NCI-H1436 (cell line): ENCODE measurements at places on chromosomes 13 and 19.
A peak's percentile ranks its signal among the peaks of the same experiment; 100 is the strongest.

GRCh38 chr19:11256189-11256588, 6.1 kb downstream of the DOCK6 start:
- DNase-seq, result no peak

GRCh38 chr13:57760951-57761350, 129.4 kb downstream of the PCDH17 start:
- DNase-seq, result no peak

GRCh38 chr13:41909506-41909905, 51.4 kb downstream of the VWA8 start:
- no peak for DNase-seq

DNA sequence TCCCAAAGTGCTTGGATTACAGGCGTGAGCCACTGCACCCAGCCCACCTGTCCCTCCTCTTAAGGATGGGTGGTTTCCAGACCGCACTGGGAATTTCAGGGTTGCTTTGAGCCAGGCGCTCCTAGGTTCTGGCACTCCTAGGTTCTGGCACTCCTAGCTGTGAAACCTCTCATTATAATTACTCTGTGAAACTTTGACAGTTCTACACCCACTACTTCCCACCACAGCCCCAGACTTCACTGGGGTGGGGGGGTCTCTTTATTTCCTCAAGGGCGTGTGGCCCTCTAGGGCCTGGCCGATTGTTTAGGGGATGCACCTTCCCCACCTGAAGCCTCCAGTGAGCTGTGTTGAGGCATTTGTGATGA, 2.3 kb upstream of the ADAMTS10 start:
- no peak for DNase-seq

GRCh38 chr13:29782798-29783197, 67.6 kb downstream of the UBL3 start:
- DNase-seq, result no peak

DNA sequence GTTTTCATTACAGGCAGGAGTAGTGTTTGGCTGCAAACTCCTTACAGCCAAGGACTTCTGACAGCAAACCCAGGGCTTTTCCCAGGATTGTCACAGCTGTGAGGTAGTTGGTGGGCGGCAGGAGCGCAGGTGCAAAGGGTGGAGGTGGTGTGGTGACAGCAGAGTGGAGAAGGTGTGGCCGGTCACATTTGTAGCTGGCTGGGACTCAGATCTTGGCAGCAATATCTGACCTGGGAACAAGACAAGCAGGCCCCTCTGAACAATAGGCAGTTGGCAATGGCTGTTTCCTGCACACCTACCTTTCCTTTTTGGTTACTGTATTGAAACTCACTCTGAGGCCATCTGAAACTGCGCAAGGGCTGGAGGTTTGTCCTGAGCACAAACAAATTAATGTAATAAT, 327.3 kb downstream of the COG6 start:
- no peak for DNase-seq

DNA sequence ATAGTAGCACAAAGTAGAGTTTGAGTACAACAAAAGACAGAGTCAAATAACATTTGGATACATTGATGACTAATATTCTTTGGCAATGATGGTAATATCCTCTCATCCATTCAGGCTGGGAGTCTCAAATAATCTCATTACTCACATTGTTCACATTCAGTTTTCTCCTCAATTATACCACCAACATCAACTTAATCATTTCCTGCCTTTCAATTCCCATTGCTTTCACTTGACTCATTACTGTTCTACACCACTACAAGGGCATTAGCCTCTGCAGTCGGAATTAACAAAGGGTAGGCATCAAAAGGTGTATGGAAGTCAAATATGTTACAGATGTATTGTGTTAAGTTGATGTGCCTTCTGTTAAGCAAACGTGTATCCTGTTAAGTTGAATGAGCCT, 518.4 kb upstream of the SLITRK1 start:
- DNase-seq, result peak; percentile 28

- DNase-seq, result no peak
Observed at GRCh38 chr13:113622791-113623490, 35.1 kb downstream of the ATP4B start.

DNA sequence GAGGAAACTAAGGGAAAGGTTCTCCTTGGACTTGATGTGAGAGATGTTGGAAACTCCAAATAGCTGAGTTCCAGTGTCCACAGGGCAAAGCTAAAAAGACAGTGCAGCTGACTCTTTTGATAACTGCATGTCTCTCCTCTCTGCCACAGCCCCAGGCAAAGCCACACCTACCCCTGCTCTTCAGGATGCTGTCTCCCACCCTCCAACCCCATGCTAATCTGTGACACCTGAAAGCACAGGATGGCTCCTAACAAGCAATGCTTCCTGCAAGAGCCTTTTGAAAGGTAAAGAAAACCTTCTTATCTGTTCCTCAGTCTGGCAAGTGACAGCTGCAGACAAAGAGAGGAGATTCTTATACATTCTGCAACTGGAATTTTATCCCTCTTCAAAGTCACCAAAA, 14.5 kb downstream of the SLC46A3 start:
- no peak for DNase-seq

DNA sequence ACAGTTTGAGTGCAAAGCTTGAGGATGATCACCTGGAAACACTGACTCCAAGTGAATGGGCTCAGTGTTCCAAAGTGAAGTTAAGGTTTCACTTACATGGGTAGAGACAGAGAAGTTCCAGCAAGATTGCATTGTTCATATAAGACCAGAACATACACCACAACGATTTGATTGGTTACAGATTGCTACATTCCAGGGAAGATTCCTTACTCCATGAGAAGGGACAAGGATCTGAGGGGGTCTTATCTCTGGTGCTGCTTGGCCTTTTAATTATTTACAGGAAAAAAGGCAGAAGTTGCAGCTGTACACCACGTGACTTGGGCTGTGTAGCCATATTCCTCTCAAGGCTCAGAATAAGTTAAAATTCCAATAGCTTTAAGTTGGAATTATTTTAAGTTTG, 12.3 kb downstream of the WDFY2 start:
- DNase-seq, result no peak

GRCh38 chr19:15292140-15292539, 40.2 kb downstream of the BRD4 start:
- no peak for DNase-seq

DNA sequence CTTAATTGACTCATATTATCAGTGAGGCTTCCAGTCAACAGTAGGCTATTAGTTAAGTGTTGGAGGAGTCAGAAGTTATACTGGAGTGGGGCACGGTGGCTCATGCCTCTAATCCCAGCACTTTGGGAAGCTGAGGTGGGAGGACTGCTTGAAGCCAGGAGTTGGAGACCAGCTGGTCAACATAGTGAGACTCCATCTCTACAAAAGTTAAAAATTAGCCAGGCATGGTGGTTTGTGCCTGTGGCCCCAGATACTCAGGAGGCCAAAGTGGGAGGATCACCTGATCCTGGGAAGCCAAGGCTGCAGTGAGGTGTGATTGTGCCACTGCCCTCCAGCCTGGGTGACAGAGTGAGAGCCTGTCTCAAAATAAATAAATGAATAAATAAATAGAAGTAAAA, 53.2 kb downstream of the COMP start:
- no peak for DNase-seq

DNA sequence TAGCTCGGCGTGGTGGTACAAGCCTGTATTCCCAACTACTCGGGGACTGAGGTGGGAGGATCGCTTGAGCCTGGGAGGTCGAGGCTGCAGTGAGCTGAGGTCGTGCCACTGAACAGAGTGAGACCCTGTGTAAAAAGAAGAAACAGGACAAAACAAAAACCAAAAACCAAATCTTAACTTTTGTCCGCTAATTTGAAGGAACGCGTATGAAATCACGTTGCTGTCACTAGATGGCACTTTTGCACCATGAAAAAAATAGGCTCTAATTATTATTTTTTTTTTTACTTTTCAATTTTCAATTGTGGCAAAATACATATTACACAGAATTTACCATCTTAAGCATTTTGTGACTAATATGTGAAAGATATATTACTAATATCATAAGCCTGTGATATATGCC, 17.6 kb upstream of the ZNF835 start:
- DNase-seq, result no peak

DNA sequence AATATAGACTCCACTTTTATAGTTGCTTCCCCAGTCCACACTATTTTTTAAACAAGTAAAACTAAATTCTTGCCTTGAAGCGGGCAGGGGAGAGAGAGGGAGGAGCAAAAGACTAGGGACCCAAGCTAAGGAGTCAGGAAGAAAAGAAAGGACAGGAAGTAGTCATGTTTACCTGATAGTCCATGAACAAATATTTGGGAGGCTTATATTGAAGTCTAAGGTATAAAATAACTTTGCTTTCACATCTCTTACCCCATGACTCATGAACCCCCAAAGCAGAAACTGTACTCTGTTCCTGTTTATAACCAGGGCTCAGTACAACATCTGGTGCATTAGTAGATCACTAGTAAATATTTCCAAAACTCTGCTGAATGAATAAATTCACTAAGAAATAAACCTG, 67.3 kb downstream of the ZAR1L start:
- no peak for DNase-seq
